Left renal pelvis (tissue), 4 donors: ENCODE measurements at places on chromosomes 12 and 14.
A peak's percentile ranks its signal among the peaks of the same experiment; 100 is the strongest.

- no peak for DNase-seq
Measured at GRCh38 chr14:104830781-104831180, 29.9 kb downstream of the ZBTB42 start.

DNA sequence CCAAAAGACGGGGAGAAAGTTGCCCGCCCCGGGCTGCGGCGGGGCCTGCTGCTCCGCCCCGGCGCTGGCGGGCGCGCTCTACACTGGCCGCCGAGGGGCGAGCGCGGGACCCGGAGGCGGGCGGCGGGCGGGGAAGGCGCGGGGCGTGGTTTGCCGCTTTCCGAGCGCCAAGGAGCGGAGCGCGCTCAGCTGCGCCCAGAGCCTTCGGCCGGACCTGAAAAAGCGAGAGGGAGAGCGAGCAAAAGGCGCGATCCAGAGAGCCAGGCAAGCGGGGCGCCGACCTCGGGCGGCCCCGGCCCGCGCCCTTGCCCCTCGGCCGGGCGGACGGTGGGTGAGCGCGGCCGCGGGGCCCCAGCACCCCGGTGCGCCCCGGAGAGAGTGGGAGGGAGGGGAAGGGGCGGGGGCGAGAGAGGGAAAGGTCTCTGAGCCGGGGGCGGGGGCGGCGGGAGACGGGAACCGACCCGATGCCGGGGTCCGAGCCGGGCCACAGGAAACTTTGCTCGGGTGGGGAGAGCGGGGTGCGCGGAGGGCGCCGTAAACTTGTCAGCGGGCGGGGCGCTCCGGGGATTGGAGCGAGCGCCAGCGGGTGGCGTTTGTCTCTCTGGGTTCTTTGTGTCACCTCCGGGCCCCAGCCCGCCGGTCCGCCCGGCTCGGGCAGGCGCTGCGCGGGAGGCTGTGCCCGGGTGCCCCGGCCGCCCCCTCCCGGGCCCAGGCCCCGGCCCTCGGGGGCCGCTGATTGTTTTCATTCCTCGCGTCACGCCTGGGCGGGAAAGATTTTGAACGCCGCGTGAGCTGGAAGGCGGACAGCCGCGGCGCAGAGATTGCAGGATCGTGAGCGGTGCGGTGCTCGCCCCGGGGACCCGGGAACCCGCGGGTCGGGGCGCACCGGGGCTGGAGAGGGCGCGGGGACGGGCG, at the start of gene SYNE2:
Gene SYNE2 (plus strand): TSS at position 188 of the 915 bp plus-strand sequence. CDS start 56,145 bp downstream, outside the sequence.
- DNase-seq, result peak; percentile 67

DNA sequence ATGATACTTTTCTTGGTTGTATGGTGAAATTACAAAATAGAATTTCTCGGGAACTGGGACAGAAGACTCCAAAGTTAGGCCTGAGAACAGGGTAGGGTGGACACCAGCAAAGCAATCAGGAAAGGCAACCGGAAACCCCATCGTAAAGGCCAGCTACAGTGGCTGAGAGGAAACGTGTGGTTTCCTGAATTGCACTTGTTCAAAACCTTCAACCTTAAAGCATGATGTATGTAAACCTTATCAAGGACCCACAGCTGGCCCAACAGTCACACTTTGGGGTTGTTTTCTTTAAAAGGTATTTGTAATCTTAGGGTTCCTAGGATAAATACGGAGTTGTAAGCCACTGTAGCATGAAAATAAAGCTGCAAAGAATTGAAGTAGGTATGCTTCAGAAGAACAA, 2.2 kb upstream of the PTGDR start:
- no peak for DNase-seq

GRCh38 chr14:88533064-88533602, 21.7 kb downstream of the PTPN21 start:
- DNase-seq, result no peak

DNA sequence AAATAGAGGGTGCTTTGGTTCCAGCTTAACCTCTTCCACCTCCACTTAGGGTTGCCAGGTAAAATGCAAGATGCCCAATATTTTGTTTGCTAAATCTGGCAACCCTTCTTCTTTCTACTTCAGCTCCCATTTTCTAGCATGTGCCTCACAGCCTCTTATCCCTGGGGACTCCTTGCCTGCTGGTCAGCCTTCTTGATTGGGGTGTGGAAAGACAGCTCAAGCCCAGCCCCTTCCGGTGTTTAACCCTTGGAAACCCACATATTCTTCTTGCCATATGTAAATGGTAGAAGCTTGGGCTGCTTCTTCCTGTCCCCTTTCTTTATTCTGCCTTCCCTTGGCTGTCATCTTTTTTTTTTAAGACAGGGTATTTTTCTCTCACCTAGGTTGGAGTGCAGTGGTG, 5.7 kb downstream of the SPIC start:
- DNase-seq, result no peak

DNA sequence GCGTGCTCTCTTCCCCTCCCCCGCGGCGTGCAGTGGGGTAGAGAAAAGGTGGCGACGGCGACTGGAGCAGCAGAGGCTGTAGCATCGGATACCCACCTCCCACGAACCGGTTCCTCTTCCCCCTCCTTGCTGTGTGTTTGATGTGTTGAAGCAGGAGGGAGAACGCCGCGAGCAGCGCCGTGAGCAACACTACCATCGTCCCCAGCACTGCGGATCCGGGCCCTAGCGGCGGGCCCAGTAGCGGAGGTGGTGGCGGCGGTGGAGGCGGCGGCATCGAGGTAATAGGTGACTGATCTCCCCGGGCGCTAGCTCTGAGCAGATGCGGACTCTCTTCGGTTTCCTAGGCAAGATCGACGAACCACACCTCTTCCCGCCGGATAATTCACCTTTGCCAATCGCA, 132.9 kb upstream of the AEBP2 start:
- no peak for DNase-seq

GRCh38 chr12:44863867-44864266, 12.2 kb downstream of the NELL2 start:
- DNase-seq, result no peak

- no peak for DNase-seq
Measured at GRCh38 chr12:130705178-130705822, 10.8 kb downstream of the RIMBP2 start.

GRCh38 chr12:8069582-8069981, 3.4 kb upstream of the C3AR1 start:
- DNase-seq, result no peak

GRCh38 chr14:59215322-59215721, 26.9 kb downstream of the DAAM1 start:
- no peak for DNase-seq

GRCh38 chr12:2376908-2377657, 324.3 kb downstream of the CACNA1C start:
- DNase-seq, result no peak

DNA sequence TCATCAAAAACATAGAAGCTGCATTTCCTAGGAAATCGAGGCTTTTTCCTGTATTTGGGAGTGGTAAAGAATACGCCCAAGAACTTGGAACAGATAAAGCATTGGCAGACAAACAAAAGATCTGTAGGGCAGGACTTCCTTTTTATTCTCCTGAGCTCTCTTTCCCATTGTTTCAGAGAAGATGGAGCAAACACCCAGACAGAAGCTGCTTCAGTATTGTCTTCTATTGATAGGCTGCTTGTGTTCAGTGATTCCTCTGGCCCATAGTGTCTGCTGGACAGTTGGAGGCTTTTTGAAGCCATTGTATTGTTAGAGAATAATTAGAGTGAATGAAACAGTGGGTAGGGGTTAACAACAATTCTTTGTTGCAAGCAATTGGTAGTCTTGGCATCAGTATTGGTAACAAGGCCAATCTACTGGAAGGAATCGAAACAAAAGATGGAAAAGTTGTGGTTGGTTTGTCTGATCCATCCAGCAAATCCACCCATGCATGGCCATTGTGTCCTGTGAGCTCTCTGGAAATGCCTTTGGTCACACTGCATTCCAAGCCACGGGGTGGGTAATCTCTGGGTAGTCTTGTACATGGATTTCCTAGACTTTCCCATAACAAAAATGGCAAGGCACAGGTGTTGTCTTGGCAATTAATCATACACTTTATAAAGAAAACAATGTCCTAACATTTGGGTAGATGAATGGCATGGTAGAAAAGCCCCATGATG, 424.8 kb downstream of the RAD51B start:
- DNase-seq, result no peak

- no peak for DNase-seq
Measured at GRCh38 chr14:88791629-88792472, 902 bp downstream of the EML5 start.

- DNase-seq, result peak; percentile 54
Measured at GRCh38 chr12:48037267-48037915, 33.1 kb upstream of the COL2A1 start.

- no peak for DNase-seq
Measured at GRCh38 chr14:23896609-23897153, 56.9 kb upstream of the DHRS4 start.

DNA sequence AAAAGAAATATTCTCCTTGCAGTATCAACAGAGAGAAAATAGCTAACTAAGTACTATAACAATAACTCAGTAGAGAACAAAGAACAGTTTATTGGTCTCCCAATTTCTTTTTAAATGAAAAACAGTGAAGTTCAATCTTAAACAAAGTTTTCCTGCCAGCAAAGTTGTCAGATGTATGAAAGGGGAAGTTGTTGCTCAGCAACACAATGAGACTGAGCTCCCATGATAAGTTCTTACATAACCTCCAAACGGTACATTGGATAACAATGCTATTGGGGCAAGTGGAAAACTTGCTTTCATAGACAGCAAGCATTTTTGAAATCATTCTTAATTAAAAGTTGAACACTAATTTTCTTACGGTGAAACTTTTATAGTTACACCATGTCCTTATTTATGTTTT, 94.9 kb downstream of the ALG10B start:
- no peak for DNase-seq

GRCh38 chr12:6062757-6063735, 61.4 kb downstream of the VWF start:
- DNase-seq, result no peak

GRCh38 chr12:102107970-102108369, 11.9 kb downstream of the NUP37 start:
- no peak for DNase-seq

DNA sequence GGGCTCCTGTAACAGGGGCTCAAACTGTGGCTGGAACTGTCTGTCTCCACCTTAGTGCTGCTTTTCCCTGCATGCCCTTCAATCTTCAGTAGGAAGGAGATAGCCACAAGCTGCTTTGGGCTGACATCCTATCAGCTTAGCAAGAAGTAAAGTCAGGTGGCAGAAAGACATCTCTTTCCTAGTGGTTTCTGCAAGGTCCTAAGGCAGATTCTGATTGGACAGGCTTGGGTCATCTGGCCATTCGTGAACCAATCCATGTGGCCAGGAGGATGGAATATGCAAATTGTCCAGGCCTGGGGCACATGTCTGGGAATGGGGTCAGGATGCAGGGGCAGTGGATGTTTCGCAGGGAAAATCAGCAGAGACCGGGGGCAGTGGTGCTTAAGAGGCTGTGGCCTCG, 5.2 kb downstream of the RITA1 start:
- no peak for DNase-seq

DNA sequence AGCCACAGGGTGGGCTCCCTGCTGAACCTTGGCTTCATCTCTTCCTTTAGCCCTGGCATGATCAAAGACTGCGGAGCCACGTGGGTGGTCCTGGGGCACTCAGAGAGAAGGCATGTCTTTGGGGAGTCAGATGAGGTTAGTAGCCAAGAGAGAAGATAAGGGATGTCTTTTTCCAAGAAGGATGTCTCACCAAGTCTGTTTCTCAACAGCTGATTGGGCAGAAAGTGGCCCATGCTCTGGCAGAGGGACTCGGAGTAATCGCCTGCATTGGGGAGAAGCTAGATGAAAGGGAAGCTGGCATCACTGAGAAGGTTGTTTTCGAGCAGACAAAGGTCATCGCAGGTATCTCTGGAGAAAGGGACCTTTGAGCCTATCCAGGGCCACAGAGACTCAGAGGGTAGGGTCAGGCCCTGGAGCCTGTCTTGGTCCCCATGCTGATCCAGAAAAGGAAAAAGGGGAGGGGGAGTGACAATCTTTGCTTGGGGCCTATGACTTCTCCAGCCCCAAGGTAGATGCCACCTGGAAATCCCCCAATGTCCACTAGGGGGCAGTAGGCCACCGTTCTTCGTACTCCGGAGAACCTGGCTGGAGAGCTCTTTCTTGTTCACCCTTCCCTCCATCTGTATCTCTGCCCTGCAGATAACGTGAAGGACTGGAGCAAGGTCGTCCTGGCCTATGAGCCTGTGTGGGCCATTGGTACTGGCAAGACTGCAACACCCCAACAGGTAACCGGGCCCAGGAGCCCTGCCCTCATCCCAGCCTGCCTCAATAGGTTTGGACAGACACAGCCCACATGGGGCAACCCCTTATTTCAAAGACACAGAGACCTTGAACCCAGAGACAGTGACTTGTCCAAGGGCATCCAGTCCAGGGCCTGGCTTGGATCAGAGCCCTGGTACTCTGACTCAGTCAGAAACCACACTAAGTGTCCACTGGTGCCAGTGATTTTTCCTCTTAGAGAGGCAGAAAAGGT, 2.0 kb downstream of the TPI1 start:
- DNase-seq, result no peak

DNA sequence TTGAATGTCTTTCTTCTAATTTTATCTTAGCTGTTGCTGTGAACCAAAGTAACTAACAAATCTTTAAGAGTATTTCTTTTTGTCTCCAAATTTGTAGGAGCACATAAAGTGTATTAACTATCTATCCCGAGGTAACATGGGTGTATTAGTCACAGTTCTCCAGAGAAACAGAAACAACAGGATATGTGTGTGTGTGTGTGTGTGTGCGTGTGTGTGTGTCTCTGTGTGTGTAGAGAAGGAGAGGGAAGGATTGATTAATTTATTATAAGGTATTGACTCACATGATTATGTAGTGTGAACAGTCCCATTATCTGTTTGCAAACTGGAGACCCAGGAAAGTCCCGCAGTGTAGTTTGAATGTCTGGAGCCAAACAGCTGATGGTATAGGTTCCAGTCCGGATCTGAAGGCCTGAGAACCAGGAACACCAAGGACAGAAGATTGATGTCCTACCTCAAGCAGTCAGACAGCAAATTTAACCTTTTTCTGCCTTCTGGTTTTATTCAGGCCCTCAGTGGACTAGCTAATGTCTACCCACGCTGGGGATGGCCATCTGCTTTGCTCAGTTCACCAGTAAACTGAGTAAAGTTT, 14.4 kb downstream of the G2E3 start:
- no peak for DNase-seq

DNA sequence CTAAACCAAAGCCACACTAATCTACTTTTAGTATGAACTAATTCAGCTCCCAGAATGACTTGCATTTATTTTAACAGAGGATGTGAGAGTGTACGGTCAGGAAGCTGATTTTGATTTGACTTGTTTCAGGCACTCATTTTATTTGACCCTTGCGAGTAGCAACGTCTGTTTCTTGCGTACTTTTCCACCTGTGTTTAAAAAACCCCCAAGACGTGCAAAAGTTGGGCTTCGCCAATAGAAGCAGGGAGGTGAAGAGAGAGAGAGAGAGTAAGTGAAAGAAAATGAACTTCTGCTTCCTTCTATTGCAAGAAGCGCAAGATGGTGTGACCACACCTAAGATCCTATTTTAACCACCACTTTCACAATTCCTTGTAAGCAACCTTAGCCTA, 6.7 kb upstream of the SLC15A4 start:
- DNase-seq, result no peak
